Hypothalamus (tissue), 51 donors: ENCODE measurements at places on chromosomes 6 and 20.

- DNase-seq: no peak
Measured at GRCh38 chr20:10281911-10282310, 63.3 kb downstream of the SNAP25 start.

GRCh38 chr6:4606821-4607704 lies 169.1 kb upstream of the CDYL start:
- DNase-seq: peak; percentile 16

GRCh38 chr6:34200340-34200971 lies 36.2 kb upstream of the HMGA1 start:
- no peak for DNase-seq

- DNase-seq: no peak
Measured at GRCh38 chr6:129749749-129750120, 39.8 kb upstream of the ARHGAP18 start.

DNA sequence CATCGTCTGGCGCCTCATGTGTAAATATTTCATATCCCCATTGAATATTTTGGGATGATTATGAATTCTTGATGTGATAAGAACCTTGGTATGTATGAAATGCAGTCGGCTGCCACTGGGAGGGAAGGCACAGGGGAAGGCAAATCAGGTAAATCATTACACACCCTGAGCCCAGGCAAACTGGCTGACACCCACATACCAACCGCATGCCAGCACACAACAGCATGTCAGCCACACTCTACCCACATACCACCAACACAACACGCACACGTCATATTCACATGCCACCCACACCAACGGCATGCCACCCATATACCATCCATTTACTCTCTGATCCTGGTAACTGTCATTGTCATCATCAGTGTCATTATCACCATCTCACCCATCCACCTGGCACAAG lies 28.3 kb upstream of the MDGA1 start:
- DNase-seq: no peak

DNA sequence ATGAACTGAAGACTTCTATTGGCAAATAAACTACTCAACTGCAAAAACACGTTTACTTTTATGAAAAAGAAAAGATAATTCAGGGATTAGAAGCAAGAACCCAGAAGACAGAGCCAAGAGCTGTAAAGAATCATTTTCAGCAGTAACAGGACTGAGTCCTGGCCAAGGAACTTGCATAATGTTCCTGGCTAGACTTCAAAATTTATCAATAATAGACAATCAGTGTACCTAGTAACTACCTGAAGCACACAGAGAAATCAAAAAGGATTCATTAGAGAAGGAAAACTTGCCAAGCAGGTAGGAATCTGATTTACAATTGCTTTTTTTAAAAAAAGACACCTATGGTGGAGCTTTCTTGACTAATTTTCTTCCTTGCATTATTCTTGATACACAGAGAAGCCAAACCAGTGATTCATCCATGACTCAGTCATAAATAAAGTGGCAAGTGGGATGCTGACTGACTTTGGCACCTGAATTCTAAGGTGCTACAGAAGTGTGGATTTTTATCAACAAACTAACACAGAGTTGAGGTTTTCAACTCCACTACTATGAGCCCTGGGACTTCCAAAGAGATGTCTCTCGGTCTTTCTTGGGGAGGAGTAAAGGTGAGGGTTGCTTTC lies 281.3 kb downstream of the BMP7 start:
- DNase-seq: no peak
